ENCODE measurements at places on chromosomes 2 and 18.

DNA sequence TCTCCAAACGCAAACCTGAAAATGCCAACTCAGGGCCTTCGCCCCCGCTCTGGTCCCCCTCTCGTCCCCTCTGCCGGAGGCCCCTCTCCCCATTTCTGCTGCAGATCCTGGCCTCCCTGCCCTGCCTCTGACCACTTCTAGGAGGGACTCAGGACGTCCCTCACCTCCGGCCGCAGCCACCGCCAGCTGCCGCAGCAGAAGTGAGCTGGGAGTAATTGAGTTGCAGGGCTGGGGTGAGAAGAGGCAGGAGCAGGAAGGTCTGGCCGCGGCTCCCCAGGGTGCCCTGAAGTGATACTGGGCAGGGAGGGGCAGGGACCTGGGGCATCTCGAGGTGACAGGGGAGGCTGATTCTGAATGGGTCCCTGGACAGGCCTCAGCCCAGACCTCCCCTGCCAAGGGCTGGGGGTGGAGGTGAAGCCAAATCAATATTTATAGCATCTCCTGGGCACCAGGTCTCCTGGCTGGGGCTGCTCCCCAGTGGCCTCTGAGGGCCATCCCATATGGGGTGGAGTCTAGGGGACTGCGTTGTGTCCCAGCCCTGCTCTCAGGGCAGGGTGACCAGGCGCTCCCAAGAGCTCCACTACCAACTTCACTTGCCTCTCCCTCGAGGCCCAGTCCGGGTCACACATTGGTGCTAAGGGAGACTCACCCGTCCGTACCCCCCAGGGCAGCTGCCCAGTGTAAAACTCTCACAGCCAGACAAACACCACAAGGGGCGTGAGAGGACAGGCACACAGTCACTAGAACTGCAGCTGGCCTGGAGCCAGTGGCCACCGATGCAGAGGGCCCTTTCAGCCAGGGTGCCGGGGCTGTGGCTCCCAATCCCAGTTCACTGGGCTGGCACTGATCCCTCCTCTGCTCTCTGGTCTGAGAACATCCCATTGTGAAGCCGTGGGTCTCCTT is 33.0 kb downstream of the KCNIP3 start:
- no peak for DNase-seq

GRCh38 chr2:126703311-126703710 is 47.4 kb downstream of the GYPC start:
- no peak for DNase-seq

GRCh38 chr2:10145519-10146357 is 23.2 kb downstream of the RRM2 start:
- DNase-seq, result no peak

- no peak for DNase-seq
Measured at GRCh38 chr2:43146083-43146482, 80.3 kb downstream of the ZFP36L2 start.

DNA sequence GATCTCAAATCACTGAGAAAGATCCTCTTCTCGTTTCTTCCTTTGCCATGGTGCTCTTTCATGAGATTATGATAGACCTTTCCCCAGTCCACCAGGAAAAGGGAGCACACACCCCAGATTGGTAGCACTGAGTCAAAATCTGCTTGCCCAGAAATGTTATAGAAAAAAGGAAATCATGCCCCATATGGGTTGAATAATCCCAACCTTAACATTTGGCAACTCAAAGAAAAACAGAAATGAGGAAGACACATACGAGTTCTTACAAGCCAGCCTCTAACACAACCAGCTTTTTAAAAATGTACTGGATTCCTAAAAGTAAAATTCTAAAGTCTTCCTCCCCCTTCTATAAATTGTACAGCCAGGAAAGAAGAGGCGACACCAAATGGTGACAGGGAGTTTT is 103.0 kb downstream of the ANKRD44 start:
- no peak for DNase-seq

GRCh38 chr2:211690736-211691135 is 847.9 kb downstream of the ERBB4 start:
- DNase-seq, result no peak

DNA sequence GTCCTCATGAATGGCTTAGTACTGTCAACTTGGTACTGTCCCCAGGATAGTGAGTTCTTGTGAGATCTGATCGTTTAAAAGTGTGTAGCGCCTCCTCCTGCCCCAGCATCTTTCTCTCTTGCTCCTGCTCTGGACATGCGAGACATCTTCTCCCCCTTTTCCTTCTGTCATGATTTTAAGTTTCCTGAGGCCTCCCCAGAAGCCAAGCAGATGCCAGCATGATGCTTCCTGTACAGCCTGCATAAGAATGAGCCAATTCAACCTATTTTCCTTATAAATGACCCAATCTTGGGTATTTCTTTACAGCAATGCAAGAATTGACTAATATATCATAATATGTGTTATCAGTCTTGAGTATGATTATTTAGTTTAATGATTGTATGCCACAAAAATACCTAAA is 3.5 kb upstream of the RSAD2 start:
- DNase-seq, result no peak

DNA sequence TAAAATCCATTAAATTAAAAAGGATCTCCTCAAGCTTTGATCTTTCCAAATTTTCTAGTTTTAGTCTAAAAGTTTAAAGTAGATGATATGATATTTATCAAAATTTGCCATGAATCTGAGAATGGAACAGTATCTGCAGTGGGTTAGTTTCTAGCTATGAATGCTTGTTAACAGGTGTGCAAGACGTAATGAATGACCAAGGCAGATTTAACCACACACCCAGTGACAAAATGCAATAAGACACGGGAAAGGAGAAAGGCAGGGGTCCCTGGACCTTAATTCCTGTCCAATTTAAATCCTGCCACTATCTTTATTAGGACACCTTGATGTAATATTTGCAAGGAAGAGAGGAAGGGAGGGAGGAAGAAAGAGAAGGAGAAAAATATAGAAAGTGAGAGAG is 30.5 kb upstream of the PEX13 start:
- no peak for DNase-seq

GRCh38 chr2:5145801-5146200 is 546.4 kb upstream of the SOX11 start:
- no peak for DNase-seq

DNA sequence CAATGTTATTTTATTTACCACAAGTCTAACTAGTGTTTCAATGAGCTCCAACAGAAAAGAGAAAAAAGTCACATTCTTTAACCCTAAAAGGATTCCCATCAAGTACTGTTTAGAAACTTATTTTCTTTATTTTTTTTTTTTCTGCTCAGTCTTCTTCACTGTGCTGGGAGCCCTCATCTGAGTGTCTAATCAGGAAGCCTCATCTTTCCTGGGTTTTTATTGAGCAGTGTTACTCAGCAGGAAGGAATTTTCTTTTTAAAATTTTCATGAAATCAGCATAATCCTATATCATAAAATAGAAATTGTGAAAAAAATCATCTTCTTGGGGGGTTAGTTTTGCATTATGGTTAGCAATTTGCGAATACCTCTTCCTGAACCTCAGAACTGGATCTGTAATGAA is 453.8 kb downstream of the CDH2 start:
- no peak for DNase-seq

- DNase-seq, result no peak
Measured at GRCh38 chr2:103288696-103289095, 526.9 kb downstream of the TMEM182 start.

- DNase-seq, result no peak
Measured at GRCh38 chr2:71742953-71743601, 289.7 kb downstream of the DYSF start.

- DNase-seq, result no peak
Measured at GRCh38 chr2:5991305-5991968, 299.3 kb downstream of the SOX11 start.

GRCh38 chr2:170905864-170906263 is 23.2 kb upstream of the GORASP2 start:
- no peak for DNase-seq

- DNase-seq, result no peak
Measured at GRCh38 chr2:101446869-101447268, 28.0 kb downstream of the RFX8 start.

DNA sequence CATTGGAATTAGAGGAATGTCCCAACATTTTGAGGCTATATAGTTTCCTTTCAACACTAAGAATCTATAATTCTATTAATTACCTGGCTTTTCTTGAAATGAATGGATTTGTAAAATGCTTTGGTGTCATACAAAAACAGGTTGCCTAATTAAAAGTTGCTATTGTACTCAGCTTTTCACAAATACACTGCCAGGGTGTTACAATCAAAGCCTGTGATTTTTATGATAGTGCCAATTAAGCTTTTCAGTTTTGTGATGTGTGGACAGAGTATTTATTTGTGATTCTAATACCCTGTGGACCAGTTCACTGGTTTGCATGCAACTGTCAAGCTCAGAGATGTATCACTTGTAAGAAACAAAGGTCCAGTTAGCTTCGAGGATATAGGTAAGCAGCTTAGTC is 71.8 kb downstream of the NAB1 start:
- no peak for DNase-seq

DNA sequence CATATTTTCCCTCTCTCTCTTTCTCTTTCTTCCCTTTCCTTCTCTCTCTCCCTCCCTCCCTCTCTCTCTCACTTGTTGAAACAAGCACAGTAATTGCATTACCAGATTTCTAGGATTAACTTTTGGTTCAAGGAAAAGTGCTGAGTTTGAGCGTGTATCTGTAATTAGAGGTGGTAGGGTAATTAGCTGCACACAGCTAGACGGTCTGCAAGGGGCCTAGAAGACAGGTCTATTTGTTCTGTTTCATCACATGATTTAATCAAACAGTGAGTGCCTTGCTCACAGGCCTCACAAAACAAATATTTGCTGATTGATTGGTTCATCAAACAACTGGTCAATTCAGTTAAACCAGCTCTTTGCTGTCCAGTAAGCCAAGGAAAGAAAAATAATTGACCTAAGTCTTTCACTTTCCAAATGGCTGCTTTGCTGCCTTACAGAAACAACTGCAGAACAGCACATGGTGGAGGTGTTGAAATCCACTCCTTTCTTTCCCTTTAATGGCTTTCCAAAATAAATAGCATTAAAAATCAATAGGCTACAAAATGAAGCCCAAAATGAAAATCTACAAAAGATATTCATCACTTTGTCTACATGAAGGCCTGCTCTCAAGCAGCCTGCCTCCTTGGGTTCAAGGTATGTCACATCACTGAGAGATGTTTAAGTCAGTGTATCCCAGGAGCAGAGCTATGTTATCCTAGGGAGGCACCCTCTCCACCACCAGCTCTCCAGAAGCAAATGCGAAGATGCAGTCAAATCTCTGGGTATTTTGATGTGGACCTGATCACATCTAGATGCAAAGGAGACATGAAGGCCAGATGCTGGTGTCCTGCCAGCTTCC is 264.4 kb upstream of the SIX2 start:
- DNase-seq, result no peak

GRCh38 chr18:50340078-50340477 is 34.8 kb upstream of the SKA1 start:
- no peak for DNase-seq

DNA sequence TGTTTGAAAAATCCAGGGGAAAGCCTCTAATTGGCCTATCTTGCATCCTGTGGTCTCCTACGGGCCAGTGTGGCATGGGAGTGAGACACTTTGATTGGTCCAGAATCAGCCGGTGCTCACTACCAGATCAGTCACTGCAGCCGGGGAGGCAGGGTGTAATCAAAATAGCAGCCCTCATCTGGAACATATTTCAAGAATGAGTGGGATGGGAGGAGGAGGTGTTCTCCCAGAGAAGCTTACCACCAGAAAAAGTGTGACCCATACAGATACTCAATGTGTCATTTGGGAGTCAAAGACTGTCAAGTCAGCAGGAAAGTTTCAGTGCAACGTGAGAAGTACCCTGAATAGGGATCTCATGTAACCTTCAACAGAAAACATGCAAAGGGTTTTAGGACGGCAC is 393.9 kb upstream of the SLC14A2 start:
- DNase-seq, result no peak

- no peak for DNase-seq
Measured at GRCh38 chr2:13968811-13969210, 663.7 kb upstream of the LRATD1 start.

GRCh38 chr2:56230156-56230555 is 46.4 kb downstream of the CCDC85A start:
- DNase-seq, result no peak

GRCh38 chr2:229330952-229331351 is 59.9 kb upstream of the PID1 start:
- no peak for DNase-seq

GRCh38 chr2:222760301-222760897 is 88.9 kb downstream of the MOGAT1 start:
- no peak for DNase-seq

DNA sequence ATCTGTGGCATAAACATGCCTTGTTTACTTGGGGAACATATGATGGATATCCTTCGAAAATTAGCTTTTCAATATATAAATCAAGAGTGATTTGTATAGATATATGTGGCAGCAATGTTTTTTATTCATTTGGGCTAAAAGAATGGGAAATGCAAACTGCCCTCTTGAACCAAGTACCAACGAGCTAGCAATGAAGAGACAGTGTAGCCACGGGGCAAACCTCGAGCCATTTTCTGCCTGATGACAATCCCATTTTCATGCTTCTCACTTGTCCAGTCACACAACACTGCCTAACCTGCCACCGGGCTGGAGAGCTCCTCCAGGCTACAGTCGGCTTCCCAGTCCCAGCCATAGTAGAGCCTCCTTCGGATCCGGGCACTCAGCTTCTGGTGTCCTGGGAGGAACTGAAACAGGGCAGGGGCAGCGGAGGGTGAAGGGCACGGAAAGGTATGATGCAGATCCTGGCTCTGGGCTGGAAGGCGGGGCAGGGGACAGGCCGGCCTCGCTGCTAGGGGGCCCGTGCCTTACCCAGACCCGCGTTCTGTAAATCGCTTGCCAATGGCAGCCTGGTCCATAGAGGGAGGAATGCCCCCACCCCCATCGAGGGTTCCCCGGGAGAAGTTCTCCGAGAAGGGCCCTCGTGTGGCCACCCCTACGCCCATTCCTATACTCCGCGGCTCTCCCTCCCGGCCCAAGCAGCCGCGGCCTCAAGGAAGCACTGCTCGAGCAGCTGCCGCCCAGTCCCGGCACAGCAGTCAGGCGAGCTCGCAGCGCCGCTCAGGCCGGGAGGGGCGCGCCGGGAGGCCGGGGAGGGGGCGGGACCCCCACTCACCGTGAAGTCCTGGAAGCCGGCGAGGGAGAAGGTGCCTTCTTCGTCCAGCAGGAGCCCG is 552 bp downstream of the CNPPD1 start:
- DNase-seq, result no peak

- no peak for DNase-seq
Measured at GRCh38 chr2:174031226-174031625, 66.1 kb upstream of the SP3 start.

- DNase-seq, result no peak
Measured at GRCh38 chr2:229980431-229981184, 58.3 kb downstream of the FBXO36 start.

DNA sequence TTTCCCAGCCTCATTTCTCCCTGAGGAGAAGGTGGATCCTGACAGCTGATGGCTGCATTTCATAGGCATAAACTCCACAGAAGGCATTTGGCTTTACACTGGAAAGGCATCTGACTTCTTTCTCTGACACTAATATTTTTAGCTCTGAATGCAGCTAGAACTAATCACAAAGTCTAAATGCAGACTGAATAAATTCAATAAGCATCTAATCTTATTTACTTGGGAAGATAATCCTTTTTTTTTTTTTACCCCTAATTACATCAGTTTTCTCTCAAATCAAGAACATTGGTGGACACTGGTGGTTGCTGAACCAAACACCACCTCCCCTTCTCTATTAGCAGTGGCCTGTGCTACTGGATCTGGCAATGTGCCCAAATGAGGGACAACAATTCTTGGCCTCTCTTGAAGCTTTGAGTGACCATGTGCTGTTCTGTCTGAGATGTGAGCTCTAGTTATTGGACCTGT is 50.9 kb upstream of the CD226 start:
- no peak for DNase-seq

- DNase-seq, result no peak
Measured at GRCh38 chr18:37383846-37384595, 181.6 kb downstream of the CELF4 start.

GRCh38 chr2:122736279-122736678 is 980.8 kb downstream of the TSN start:
- no peak for DNase-seq

Data from T-helper 22 cell (primary cell).